ENCODE measurements at places on chromosomes 7 and 10. TPM values are rescaled to one million over a fixed set of nuclear protein-coding genes. Genes with fewer than 3 reads are reported as not detected.

Gene NCF1
- total RNA-seq: 1.0 TPM

Gene LRMDA
- total RNA-seq: 9.1 TPM

Gene SPAM1
- not detected for total RNA-seq

Gene METTL27
- 0.96 TPM for total RNA-seq

Gene CTTNBP2
- total RNA-seq: 1.9 TPM

Gene CTAGE6
- total RNA-seq: not detected

DNA sequence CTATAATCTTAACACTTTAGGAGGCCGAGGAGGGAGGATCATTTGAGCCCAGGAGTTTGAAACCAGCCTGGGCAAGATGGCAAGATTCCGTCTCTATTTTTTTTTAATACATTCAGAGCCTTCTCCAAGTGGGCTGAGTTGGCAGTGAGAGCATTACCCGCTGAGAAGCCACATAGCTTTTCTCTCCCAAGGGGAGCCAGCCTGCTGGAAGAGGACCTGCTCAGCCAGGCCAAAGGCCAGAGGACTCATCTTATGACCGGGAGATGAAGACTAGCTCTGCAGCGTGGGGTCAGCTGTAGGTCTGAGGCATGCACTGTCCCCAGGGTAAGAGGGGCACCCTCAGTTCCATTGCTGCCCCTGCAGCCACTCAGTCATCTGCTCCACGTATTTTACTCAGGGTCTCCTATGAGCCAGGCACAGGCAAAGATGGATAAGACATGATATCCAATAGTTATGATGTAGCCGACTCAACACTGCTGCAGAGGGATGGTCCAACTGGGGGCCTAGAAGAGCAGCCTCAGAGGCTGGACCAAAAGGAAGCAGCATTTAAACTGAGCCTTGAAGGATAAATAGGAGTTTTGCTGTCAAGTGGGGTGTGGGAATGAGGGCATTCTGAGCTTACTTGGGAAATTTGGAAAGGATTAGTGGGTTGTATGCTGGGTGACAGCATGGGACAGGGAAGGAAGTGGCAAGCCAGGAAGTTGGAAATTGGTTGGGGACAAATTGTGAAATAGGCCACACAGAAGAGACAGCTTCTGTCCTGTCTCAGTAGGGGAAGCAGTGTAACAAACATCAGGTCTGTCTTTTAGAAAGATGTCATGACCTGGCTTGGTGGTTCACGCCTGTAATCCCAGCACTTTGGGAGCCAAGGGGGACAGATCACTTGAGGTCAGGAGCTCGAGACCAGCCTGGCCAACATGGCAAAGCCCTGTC lies 1.6 kb upstream of the MARVELD1 start:
- DNase-seq: no peak

DNA sequence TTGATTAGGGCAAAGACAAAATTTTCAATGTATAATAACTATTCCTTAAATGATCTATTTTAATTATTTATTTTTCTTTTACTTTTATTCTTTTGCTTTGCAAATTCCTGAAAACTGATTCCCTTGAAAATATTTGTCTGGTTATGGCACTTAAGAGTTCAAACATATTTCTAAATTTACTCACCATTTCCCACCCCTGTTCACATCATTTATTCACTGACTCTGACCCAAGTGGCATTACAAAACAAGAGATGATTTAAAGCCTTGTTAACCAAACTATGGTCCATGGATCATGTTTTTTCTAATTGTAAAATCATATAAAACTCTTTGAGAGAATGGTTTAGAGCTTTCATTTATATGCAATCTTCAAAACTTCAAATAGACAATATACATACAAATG lies 1256.1 kb upstream of the LRRN3 start:
- DNase-seq: no peak

- no peak for DNase-seq
These were observed 1.6 kb upstream of the CASP2 start for GRCh38 chr7:143286522-143286890.

GRCh38 chr10:80421050-80421706 lies 12.8 kb downstream of the PRXL2A start:
- no peak for DNase-seq

DNA sequence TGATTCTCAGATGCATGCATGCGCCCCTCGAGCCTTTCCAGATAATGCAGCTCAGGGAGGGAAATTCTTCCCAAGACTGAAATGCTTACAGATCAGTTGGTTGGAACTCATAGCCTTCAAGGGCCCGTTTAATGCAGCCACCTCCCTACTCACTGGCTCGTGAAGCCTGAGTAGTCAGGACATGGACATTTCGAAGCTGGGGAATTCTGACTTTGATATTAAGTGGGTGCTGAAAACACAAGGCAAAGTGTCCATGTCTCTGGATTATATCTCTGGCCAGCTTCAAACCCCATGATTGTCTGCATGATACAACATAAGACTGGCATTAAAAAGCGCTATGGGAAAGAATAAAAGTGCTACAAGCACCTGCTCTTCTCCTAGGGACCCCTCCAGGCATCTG lies 207.5 kb downstream of the HERPUD2 start:
- DNase-seq: no peak

DNA sequence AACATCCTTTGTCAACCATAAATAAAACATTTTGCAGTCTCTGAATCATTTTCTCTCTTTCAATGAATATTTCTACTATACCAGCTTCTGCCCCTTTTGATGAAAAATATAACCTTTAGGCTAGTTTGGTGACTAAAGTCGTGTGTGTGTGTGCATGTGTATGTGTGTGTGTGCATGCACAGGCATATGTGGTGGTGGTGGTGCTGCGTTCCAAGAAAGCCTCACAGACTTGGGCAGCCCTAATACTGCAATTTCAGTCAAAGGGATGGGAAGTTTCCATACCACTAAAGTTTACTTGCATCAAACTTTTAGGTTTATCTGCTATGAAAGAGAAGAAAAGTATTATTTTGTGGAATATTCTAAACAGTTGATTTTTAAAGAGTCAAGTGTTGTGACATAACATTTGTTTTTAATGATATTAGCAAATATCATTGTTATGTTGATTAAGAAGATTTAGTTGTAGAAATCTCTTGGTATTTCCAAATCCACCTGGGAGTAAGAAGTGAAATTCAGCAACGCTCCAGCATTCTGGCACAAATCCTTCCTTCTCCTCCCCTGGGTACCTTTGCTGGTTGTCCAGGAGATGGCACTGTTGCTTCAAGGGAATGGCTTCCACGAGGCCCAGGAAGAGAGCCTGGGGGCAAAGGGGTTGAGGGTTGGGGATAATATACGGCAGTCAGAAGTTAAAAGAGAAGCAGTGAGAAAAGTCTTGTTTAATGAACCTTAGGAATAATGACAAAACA lies 41.5 kb downstream of the ASB4 start:
- peak; percentile 61 for DNase-seq

DNA sequence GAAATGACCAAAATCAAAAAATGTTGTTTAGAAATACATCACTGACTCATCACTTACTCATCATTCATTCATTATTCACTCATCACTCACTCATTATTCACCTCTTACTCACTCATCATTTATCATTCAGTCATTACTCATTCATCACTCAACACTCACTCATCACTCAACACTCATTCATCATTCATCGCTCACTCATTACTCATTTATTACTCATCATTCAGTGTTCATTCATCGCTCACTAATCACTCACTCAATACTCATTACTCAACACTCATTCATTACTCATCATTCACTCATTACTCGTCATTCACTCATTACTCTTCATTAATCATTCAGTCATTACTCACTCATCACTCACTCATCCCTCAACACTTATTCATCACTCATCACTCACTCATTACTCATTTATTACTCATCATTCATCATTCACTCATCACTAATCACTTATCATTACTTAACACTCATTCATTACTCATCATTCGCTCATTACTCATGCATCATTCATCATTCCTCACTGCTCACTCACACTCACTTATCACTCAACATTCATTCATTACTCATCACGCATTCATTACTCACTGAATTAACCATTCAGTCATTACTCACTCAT lies 238.5 kb downstream of the ADARB2 start:
- DNase-seq: no peak

DNA sequence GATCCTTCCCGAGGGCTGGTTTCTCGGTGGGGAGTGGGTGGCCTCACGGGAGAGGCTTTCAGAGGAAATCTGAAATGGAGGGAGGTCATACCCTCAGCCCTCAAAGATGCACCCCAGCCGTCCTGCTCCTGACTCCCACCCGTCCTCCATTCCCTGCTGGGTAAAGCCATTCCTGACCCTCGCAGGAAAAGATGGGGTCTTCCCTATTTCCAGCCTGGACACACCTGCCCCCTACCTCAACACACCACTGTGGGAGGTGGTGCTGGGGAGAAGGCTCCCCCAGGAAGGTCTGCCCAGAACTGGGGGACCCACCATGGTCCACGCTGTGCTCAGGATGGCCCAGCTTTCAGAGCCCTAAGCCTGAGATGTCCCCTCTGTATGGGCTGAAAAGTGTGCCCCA lies 86.9 kb downstream of the CHST15 start:
- peak; percentile 33 for DNase-seq

- DNase-seq: no peak
These were observed 31.0 kb downstream of the CCNY start for GRCh38 chr10:35367107-35367859.

DNA sequence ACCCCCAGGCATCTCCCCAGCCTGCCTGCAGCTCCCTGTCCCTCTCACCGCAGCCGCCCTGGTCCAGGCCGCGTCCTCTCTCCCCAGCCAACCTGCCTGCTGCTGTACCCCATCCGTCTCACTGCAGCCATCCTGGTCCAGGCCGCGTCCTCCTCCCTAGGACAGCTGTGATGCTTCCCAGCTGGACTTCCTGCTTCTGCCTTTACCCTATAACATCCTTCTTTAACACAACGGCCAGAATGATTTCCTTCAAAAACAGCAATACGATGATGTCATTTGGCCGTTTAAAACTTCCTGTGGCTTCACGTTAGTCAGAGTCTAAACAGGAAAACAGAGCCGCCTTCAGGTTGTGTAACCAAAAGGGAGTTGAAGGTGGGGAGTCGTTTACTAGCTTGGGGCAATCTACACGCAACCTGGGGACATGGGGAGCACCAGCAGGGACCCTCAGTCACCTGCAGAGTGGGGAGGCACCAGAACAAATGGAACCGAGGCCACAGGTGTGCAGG lies 32.2 kb upstream of the ZFAND2A start:
- DNase-seq: no peak

DNA sequence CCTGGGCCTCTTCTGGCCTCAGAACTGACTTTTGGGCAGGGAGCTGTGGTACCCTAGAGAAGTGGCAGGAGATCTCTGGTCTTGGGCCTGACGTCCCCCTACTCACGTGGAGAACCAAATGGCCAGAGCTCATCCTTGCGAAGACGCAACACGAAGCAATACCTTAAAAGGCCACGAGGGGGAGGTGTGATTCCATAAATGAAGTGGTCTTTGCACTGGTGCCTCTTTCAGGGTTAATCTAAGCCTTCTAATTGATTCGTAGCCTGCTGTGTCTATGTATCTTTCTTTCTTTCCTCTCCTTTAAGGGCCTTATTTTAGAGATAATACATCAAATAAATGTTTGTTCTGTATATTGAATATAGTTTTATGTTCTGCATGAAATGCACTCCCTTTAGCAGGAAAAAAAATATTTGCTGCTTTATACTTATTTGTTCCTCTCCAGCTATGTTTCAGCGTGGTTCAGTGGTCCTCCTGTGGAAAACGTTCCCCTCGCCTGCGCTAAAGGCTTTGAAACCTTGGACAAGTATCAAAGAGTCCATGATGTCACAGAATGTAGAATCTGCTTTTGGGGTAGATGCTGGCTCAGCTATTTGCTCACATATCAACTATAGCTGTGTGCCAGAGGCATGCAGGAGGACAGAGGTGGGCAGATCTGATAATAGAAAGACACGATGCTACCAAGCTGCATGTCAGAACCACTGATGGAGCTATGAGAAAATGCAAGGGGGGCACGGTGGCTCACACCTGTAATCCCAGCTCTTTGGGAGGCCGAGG lies 41.0 kb downstream of the STRA8 start:
- peak; percentile 57 for DNase-seq

GRCh38 chr7:121313220-121313792 lies 15.5 kb upstream of the WNT16 start:
- DNase-seq: no peak

Data from left lobe of liver (tissue), 2 donors.